ENCODE measurements at places on chromosomes 2 and 18.

DNA sequence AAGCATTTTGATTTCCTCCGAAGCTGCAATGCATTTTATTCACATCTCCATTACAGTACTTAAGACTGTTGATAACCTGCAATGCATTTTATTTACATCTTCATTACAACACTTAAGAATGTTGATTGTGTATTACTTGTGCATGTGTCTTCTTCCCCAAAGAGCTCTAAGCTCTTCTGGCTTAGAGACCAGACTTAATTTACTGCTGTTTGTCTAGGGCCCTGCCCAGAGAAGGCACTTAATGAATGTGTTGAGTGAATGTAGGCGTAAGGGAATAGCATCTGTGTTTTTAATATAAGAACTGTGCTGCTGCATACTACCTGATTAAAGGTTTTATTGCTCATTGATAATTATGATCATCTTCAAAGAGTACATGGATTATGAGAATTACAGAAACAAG is 295.6 kb downstream of the ZNF385B start:
- no peak for DNase-seq

DNA sequence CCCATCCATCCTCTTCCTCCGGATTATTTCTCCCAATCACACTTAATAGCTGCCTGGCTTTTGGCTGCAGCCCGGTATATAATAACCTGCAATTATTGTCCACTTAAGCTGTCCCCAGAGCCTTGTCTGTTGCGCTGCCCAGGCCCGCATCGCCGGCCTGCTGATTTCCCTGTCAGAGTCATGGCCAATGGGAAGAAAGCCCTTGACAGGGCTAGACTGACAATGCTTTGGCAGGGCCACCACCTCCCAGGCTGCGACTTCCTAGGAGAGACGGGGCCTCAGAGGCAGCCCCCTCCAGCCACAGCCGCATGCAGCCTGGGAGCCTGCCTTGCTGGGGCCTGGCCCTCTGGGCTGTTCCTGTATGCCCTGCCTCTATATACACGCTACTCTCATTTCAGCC is 10.0 kb upstream of the CELF4 start:
- DNase-seq = no peak

DNA sequence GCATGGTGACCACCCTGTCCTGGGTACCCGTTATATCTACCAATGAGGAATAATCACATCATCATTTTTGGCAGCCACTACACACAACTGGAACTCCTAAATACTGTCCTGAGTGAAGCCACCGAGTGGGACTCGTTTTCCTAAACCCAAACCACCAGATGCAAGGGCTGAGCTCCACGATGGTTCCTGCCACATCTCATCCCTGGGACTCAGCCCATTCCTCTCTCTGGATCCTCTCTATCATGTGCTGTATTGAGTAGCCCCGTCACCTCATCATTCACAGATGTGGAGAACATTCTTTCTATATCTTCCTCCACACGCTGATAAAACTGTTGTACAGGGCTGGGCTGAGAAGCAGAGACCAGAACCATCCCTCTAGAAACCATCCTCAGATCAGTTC is 79.4 kb upstream of the SMAD7 start:
- no peak for DNase-seq

DNA sequence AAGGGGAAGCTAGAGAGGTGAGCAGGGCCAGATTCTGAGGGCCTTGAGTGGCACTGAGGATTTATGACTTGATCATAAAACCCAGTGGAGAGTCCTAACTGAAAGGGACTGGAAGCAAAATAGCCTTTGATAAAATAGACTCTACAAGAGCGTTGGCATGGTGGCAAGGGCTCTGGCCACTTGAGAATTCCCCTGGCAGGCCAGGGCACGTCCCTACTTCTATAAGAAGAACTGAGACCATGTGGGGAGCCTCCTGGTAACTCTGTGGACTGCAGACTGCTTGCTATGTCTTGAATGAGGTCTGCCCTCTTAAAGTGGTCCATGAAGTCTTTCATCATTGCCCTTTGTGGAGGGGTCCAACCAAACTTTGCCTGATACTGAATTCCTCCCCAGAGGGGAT is 324.8 kb downstream of the ALK start:
- no peak for DNase-seq

- DNase-seq = no peak
Observed at GRCh38 chr2:48870503-48870902, 115.0 kb upstream of the LHCGR start.

GRCh38 chr2:12715258-12716031 is 1.3 kb upstream of the TRIB2 start:
- no peak for DNase-seq

GRCh38 chr2:155708071-155708470 is 624.5 kb downstream of the NR4A2 start:
- no peak for DNase-seq

- DNase-seq = no peak
Observed at GRCh38 chr2:124704071-124704925, 679.2 kb downstream of the CNTNAP5 start.

DNA sequence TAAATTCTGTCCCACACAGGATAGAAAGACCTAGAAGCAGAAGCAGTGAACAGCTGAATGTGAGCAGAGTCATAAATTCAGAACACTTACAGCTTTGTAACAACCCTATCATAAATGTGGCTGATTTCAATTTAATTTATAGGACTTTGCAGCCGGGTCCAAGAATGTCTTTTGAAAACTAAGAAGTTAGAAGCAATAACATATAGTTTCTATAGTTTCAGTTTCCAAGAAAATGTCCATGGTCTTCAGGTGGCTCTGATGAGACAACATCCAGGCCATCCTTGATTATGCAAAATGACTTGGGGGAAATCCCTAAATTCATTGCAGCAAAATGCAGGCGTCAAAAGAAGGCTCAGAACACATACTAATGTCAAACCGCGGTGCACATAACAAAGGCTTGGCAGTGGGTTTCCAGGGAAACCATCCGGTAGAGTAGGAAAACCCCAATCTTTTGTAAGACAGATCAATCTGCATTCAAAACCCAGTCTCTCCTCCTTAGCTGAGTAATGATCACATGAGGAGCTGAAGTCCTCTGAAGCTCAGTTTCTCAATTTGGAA is 442.2 kb upstream of the ID2 start:
- DNase-seq = no peak

DNA sequence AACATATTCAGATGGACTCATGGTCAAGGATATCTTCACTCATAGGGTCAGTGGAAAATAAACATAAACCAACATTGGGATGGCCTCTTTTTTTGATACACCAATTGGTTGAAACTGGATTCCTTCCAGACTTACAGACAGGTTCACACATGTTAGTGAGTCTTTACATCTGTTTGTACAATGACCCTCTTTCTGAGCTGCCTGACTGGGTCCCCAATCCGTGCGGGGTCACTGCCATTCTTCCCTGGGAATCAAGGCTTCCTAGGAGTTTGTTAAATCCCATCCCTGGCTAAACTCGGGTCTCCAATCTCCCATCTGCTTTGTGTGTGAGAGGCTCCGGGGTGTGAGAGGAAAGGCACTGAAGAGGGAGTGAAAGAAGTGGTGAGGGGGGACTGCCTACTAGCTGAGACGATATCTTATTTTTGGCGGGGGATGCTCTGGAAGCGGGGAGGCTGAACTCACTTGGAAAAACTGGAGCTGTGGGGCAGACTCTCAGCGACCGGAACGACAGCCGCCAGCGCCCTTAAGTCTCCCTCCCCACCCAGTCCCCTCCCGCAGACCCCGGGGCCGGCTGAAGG is 487 bp downstream of the STARD6 start:
- DNase-seq = no peak

DNA sequence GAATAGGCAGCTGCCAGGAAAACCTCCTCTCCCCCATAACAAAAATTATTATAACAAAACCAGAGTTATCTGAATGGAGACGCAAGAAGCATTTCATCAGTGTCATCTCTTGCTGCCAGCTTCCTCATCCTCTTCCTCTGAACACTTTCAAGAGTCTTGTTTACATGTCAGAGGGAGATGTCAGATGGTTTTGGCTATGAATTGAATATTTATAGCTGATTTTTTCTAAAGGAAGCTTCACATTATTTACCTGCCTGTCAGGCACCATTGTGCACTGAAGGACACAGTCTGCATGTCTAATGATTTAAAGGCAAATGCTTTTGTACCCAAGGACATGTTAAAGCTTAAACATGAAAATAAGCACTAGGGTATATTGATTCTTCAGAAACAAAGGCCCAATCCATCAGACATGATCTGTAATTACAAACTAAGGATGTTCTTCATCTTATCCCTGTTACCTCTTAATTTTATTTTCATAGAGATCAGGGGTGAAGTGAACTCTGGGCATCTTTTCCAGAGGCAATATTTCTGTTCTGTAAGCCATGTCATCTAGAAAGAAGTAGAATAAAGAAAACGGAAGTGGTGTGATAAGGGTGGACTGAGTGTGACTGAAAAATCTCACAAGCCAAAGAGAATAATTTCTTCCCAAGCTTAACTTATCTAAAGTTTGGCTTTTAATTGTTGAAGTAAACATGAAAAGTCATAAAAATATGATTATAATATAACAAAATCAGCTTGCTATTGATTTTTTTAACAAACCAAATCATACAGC is 168.7 kb downstream of the ANKRD44 start:
- DNase-seq = no peak

GRCh38 chr2:214169736-214170135 is 241.1 kb upstream of the VWC2L start:
- DNase-seq = no peak

GRCh38 chr2:15158100-15158499 is 403.0 kb downstream of the NBAS start:
- no peak for DNase-seq

DNA sequence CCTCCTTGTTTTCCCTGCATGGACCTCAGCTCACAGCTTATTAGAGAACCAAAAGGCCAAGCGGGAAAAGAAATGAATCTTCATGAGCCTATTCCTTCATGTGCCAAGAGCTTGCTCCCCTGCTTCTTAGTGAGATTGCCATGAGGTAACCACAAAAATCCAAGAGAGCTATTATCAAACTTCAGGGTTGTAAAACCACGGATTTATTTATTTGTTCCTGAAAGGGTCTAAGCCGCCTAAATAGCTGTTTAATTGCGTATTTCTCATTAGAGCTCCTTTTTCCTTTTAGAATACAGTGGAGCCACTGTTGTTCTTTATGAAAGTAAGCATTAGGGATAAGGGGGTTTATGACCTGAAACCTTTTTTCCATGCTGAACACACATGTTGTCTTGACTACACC is 58.0 kb downstream of the SRD5A2 start:
- no peak for DNase-seq

- no peak for DNase-seq
Observed at GRCh38 chr2:29154610-29155009, 39.4 kb downstream of the CLIP4 start.

GRCh38 chr2:215354771-215355695 is 43.2 kb downstream of the ATIC start:
- no peak for DNase-seq

- no peak for DNase-seq
Observed at GRCh38 chr2:122681626-122682025, 926.2 kb downstream of the TSN start.

DNA sequence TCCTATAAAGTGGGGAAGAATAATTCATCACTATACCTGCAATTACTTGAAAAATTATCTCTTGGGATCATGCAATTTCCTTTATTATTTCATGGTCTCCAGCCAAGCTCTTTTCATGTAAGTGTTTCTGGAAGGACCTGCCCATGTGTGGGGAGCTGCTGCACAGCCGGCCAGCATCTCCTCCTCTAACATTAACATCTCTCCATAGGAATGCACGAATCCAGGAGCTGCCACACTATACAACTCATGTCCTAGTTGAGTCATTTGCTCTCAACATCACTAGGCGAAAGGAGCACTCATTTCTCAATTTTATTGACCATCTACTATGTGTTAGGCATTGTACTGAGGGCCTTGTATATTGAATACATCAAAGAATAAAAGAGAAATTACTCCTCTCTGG is 144.3 kb upstream of the ERBB4 start:
- DNase-seq = no peak

GRCh38 chr2:116585669-116586327 is 1228.7 kb upstream of the DDX18 start:
- no peak for DNase-seq

- no peak for DNase-seq
Observed at GRCh38 chr18:79985172-79985571, 3.2 kb downstream of the TXNL4A start.

GRCh38 chr18:67216846-67217245 is 299.7 kb downstream of the DSEL start:
- DNase-seq = no peak

GRCh38 chr18:61628085-61628484 is 264.7 kb downstream of the RNF152 start:
- DNase-seq = no peak

- no peak for DNase-seq
Observed at GRCh38 chr2:226979004-226979403, 143.2 kb downstream of the RHBDD1 start.

DNA sequence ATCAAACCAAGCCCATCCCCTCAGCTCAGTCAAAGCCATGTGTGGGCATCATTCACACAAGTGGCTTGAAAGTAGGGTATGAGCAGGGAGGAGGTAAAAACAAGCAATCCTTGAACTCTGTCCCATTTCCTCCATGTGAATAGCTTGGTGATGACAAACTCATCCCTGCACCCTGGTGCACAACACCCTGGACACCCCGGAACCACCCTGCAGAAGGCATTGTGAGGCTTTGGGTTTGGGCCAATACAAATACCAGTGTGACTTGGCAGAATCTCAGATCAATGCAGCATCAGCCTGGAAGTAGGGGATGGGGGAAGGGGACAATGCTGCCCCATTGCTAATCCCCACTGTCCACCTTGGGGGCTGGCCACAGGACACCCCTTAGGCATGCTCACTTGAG is 28.6 kb downstream of the TGFA start:
- no peak for DNase-seq

DNA sequence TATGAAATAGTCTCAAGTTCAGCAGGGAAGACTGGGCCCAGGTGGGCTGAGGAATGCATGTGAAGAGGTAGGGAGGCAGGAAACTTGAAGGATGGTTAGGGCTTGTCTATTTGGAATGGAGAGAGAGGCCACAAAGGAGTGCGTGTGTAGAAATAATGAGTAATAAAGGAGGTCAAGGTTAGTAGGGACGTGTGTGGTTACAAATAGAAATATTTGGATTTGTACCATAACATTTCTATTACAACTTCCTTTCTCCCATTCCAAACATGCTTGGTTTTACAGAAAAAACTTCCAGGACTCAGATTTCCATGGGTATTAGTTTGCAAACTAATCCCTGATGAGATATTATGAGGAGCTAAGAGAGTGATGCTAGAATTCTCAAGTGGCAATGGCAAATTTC is 280.6 kb downstream of the NCKAP5 start:
- no peak for DNase-seq

- DNase-seq = no peak
Observed at GRCh38 chr2:25000036-25000435, 28.3 kb upstream of the DNAJC27 start.

DNA sequence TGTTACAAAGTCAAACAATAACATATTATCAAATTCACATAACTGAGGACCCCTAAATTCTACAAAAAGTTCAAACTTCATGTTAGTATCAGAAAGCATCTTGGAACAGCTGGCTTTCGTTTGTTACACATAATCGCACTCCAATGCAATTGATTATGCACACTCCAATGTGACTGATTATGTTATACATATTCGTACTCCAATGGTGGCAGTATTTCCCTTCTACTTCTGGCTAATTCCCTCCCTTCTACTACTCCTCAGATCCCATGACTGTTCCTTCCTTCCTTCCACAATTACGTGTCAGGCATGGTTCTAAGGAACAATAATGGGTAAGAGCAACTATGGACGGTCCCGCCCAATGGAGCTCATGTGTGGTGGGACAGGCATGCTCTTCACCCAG is 137.1 kb upstream of the CCDC150 start:
- DNase-seq = no peak

Measured in GM12892 (cell line).